ENCODE measurements at places on chromosomes 3 and 15.
A peak's percentile ranks its signal among the peaks of the same experiment; 100 is the strongest.

- no peak for DNase-seq
These were observed 29.1 kb upstream of the MAP6D1 start for GRCh38 chr3:183854318-183855035.

DNA sequence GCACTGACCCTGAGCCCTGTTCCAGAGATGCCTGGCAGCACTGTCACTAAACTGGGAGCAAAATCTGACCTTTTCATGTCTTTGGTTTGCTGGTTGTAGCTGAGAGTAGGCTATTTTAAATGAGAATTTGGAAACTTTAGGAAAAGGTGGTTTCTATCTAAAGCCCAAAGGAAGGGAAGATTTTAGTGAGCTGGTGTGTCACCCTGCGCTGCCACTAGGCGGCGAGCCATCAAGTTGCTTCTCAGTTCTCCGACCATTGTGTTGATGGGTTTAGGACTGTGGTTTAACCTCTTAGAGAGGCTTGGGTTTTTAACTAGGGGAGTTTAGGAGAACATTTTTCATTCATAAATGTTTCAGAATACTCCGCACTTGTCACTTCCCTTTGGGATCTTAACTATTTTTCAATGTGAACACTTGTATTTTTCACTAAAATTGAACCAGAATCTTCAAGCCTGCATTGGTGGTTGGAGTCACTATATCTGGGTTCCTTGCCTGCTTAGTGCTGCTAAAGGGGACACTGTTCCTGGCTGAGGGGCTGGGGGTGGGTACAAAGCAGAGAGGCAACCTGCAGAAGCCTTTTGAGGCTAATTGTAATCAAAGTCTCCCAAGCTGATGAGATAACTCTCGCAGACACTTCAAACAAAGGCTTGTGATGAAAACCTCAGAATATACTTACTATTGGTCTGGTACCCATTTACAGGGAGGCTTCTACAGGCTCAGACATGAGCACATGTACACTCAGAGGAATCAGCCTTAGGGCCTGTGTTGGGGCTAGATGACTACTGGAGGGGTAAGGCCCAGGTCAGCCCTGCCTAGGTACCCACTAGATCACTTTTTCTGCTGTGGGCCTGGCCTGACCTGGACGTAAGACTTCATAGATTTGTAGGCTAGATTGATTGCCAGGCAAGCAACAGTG is 16.8 kb downstream of the EXOSC7 start:
- no peak for DNase-seq

- DNase-seq = no peak
These were observed 79.8 kb downstream of the RFTN1 start for GRCh38 chr3:16433701-16434151.

GRCh38 chr3:136667081-136667480 is 85.1 kb downstream of the STAG1 start:
- no peak for DNase-seq

- no peak for DNase-seq
These were observed 5.2 kb upstream of the RAB43 start for GRCh38 chr3:129126726-129127280.

- no peak for DNase-seq
These were observed 405.6 kb downstream of the CADM2 start for GRCh38 chr3:85364296-85364909.

DNA sequence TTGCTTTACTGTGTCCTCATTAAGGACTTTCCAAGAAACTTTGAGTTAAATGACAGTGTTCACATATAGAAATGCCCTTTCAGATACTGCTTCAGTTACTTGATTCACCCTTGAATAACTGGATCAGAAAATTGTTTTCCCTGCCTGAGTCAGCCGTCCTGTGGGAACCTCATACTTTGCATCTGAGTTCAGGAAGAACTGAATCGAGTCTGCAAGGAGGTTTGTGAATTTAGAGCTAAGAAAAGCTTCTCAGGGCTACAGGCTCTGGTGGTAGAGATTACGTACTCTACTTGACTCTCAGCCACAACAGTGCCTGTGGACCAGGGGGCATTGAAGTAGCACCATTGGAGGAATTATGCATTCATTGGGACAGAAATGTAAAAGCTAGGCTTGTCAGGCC is 252.4 kb upstream of the C2CD4B start:
- DNase-seq = no peak

DNA sequence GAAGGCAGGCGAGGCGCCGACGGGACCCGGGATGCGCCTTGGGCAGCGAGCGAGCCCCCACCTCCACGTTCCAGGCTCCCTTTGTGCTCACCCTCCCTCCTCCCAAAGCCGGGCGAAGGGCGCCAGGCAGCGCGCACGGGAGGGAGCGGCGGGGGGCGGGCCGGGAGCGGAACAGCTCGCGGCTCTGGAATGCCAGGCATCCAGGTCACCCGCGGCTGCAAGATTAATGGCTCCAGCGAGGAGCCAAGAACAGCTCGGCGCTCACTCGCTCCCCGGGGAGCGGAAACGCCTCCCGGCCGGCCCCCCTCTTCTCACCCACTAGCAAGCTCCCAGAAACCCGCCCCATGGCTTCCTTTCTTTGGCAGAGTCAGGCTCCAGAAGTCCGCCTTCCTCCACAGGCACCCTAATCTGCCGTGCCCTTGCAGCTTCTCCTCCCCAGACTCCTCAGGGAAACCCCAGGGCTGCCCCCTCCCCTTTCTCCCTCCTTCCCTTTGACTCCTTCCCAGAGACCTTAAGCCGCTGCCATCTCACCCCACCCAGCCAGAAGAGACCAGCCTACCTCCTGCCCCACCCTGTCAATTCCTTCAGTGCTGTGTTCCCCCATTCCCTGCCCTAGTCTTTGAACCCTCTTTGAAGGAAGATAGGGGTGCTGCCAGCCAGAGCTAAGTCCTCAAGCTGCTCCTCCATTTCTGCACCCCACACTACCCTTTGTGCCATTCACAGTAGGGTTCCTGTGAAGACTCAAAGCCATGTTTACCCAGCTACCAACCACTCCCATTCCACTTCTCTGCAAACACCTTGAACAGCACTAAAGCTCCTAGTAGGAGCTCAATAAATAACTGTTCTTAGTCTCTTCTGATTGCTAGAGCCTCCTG is 9.9 kb downstream of the AMOTL2 start:
- peak; percentile 14 for DNase-seq

GRCh38 chr3:143237077-143237627 is 117.6 kb downstream of the CHST2 start:
- no peak for DNase-seq

- DNase-seq = no peak
These were observed 38.8 kb upstream of the MLF1 start for GRCh38 chr3:158532099-158532734.

- DNase-seq = no peak
These were observed 152.8 kb upstream of the TBL1XR1 start for GRCh38 chr3:177350121-177350520.

- no peak for DNase-seq
These were observed 48.8 kb downstream of the EPHA6 start for GRCh38 chr3:96863129-96863740.

DNA sequence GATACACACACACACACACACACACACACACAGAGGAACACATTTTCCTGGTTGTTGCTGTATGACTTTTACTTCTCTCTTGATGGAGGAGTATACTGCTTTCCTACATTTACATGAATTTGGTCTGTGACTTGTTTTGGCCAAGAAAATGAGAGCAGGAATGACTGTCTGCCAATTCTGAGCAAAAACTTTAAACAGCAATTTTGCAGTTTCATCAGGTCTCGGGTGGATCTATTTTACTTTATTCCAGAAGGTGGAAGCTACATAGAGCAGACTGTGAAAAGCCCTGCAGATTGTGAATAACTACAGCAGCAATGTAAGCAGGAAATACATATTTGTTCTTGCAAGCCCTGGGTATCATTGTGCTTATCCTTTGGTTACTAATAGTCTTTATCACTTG is 1350.0 kb upstream of the EPHA6 start:
- no peak for DNase-seq
